ENCODE measurements at places on chromosomes 1 and 21. TPM values are rescaled to one million over a fixed set of nuclear protein-coding genes. Genes with fewer than 3 reads are reported as not detected.

CFAP410 gene
- total RNA-seq: 49.5 TPM

DNA sequence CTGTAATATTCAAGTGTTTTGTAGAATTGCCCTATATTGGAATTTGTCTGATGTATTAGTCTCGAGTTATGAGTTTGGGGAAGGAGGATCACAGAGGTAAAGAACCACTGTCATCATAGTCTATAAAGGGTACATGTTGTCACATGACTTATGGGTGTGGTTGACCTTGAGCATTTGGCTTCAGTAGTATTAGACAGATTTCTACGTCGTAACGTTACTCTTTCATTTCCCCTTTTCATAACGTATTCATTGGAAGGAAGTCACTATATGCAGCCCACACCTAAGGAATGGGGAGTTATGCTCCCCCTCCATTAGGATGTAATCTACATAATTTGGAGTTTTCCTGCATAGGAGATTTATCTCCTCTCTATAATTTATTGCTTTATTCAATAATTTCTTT is 110.1 kb upstream of the VAV3 start:
- H3K27ac ChIP-seq: no peak overlapping the region
- no peak overlapping the region for H3K4me3 ChIP-seq
- no peaks in the 10 kb centered on the region for H3K27me3 ChIP-seq
- no peaks in the 10 kb centered on the region for H3K36me3 ChIP-seq
- peaks cover 28% of the 10 kb centered on the region for H3K4me1 ChIP-seq

SPATA1 gene
- not detected for total RNA-seq

GRCh38 chr1:248613742-248614141 is 16.2 kb upstream of the OR2T10 start:
- no peak overlapping the region for H3K4me3 ChIP-seq
- no peak for DNase-seq
- H3K4me1 ChIP-seq: no peaks in the 10 kb centered on the region
